Activated CD8-positive, alpha-beta memory T cell treated with anti-CD3 and anti-CD28 coated beads for 1 hour (primary cell): ENCODE measurements at places on chromosomes 5 and 9.

- DNase-seq, result no peak
Measured at GRCh38 chr5:101677961-101678360, 618.1 kb downstream of the SLCO4C1 start.

GRCh38 chr5:172586125-172587060, 54.7 kb upstream of the NEURL1B start:
- DNase-seq, result no peak

DNA sequence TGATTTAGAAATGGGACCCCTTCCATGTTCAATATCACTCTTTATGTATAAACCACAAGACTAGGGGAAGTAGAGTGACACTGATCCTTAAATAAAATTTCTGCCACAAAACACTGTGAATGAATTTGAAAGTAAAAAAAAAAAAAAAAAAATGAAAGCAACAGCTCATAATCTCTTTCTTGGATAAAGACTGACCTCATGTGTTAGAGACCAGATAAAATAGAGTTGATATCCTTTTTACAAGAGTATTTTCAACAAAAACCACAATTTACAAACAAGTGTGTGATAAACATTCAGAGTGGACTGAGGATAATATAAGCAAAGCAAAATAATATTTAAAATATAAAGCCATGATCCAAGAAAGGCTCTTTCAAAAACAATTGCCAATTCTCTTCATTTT, 180.2 kb downstream of the FBXL17 start:
- no peak for DNase-seq

GRCh38 chr5:15092801-15093200, 221.2 kb upstream of the ANKH start:
- no peak for DNase-seq

DNA sequence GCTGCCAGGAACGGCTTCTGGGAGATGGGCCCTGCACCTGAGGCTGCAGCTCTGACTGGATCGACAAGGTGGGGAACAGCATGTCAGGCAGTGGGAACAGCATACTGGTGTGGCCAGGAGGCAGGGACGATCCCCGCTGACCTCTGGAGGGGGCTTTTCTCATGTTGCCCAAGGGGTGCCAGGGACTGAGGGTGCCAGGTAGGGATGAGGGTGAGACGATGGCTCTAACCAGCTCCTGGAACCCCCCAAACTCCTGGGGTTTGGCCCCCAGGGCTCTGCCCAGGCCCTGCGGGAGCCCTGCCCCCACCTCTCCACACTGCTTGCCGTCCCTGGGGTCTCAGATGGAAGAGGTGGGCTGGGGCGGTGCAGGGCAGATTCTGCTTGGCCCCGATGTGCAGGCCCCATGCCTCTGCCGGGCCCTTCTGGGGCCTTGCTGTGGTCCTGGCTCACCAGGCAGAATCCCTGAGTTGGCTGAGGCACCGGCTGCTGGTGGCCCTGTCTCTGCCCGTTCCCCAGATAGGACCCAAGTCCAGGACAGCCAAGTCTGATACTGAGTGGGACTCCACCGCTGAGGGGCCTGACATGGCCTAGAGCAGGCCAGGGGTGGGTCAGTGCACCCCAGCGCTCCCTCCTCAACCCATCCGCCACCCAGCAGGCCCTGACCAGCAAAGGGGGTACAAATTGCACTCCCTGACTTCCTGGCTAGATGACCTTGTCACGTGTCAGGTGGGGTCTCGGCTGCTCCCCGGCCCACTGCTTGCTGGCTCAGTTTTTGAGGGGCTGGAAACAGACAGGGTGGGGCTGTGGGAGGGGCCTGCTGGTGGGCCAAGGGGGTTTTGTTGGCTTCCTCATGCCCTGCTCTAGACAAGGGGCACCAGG, 28.4 kb upstream of the RNF130 start:
- DNase-seq, result no peak

DNA sequence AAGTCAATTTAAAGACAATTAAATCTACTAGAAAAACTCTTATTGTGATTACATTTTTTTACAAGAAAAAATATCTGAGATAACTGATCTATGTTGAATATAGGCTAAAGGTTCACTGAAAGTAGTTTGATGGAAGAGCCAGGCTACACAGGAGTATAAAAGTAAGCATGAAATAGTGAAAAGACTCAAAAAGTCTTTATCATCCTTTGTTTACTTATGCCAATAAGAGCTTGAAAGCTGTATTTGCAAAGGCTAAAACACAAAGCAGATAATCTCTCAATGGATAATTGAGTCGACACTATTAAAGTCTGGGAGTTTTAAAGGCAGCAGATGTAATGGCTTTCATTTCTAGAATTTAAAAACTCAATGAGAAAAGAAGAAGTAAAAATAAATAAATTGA, 42.0 kb downstream of the SSBP2 start:
- no peak for DNase-seq

- no peak for DNase-seq
Measured at GRCh38 chr5:24899180-24899579, 254.4 kb upstream of the CDH10 start.

DNA sequence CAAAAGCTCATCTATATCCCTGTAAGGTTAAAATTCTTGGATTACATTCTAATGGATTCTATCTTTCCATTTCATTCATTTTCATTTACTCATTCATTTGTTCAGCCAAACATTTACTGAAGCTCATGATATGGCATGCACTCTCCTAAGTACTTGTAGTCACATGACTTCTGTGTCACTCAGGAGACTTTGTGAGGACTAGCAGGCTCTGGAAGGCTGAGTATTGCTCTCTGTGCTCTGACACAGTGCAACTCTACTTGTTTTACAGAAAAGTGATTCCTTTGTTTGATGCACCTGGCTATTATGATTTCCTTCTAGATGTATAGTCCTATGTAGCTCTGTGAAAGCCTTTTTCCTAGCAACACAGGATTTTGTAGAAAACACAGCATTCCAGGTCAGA, 53.0 kb downstream of the YIPF5 start:
- no peak for DNase-seq

GRCh38 chr5:128111818-128112448, 28.4 kb downstream of the SLC12A2 start:
- no peak for DNase-seq
